ENCODE measurements at places on chromosomes 11 and 22. TPM values are rescaled to one million over a fixed set of nuclear protein-coding genes. Genes with fewer than 3 reads are reported as not detected.

TP53I11 gene
- total RNA-seq = 39.4 TPM

DNA sequence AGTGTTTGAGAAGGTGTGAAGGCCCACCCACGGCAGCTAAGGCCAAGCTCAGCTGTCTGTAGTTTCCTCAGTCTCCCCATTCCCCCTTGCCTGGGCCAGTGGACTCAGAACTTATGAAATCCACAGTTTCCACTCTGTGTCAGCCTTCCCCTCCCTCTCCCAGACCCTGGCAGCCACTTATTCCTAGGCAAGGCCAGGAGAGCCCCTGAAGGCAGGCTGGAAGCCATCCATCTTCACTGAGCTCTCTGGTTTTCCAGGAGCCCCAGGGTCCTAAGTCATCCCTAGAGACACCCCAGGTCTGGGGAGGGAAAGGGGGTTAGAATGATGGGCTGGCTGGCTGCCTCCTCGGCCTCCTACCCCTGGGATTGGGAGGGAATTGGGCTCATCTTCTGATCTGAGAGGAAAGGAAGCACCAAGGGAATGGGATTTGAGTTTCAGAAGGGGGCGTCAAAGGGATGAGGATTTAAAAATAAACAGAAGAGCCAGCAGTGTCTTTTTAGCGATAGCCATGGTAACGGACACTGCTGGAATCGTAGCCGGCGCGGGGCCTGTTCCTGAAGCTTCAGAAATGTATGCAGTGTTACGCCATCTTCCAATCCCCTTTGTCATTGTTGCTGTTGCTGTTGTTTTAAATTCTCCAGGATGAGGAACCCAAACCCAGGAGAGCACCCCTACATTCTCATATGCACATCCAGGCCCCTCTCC, 561.1 kb upstream of the CADM1 start:
- DNase-seq = no peak

GRCh38 chr11:8285228-8285627, 21.6 kb upstream of the LMO1 start:
- DNase-seq = no peak

DNA sequence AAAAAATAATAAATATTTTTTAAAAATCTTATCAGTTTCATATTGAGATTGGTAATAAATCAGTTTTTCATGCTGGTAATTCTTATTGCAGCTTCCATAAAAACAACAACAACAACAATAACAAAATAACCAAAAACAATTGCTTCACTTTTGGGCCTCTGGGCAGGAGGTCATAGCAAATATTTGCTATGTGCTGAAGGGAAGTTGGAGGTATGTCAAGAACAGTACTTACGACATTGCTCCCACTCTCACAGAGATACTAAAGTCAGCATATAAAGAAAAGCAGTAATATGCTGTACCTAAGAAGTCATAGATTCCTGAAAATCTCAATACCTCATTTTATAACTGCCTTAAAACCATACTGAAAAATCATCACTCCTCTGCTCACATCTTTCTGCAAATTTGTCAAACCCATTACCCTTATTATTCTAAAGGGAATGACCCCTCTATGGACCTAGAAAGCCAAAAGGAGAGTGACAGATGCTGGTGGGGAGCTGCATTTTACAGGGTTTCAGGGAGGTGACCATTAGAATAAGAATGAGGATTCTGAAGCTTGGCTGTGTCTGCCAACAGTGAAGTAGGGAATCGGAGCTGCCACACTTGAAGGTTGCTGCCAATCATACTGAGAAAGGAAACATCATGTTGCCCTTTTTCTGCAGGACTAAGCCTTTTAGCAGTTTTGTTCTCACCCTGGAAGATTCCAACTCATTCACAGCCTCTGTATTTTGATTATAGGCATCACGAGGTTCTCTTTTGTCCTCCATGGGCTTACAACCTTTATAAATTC, 742.9 kb downstream of the LRRC4C start:
- no peak for DNase-seq

DNA sequence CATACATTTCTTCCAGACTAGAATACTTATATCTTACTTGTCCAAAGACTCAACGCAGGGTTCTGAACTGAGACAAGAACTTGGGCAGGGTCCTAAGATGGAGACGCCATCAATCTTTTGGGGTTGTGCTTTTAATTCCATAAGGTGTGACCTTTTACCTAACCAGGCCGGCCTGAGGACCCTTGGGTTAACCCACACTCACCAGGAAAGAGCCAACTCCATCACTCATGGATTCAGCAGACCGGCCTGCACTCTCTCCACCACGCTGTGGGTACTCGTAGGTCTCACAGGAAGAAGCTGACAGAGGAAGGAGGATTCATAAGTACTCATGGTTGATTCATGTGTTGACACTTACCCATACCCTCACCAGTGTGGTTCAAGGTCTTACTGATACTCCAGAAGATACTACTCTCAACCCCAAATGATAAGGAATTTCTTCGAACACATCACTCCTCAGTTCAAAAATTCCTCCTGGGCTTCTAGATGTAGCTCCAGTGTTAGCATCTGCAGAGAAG, 36.2 kb downstream of the USP35 start:
- no peak for DNase-seq
